ENCODE measurements at places on chromosomes 13 and 19. TPM values are rescaled to one million over a fixed set of nuclear protein-coding genes. Genes with fewer than 3 reads are reported as not detected.

PVR gene
- 1.0 TPM for total RNA-seq

DIRAS1 gene
- not detected for total RNA-seq

PSG3 gene
- not detected for total RNA-seq

GRCh38 chr19:12913011-12913561 is 6.0 kb downstream of the SYCE2 start:
- DNase-seq: no peak

VSTM2B gene
- total RNA-seq: not detected

DNA sequence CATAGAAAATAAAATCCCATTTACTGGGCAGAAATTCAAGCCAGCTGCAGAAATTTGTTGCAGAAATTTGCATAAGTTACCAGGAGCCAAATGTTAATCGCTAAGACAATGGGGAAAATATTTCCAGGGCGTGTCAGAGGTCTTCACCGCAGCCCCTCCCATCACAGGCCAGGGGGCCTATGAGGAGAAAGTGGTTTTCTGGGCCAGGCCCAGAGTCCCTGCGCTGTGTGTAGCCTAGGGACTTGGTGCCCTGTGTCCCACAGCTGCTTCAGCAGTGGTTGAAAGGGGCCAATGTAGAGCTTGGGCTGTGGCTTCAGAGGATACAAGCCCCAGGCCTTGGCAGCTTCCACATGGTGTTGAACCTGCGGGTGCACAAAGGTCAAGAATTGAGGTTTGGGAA is 278.9 kb upstream of the PCDH9 start:
- DNase-seq: no peak
